Tibial artery (tissue), 4 donors: ENCODE measurements at places on chromosomes 2 and 18.
A peak's percentile ranks its signal among the peaks of the same experiment; 100 is the strongest.

DNA sequence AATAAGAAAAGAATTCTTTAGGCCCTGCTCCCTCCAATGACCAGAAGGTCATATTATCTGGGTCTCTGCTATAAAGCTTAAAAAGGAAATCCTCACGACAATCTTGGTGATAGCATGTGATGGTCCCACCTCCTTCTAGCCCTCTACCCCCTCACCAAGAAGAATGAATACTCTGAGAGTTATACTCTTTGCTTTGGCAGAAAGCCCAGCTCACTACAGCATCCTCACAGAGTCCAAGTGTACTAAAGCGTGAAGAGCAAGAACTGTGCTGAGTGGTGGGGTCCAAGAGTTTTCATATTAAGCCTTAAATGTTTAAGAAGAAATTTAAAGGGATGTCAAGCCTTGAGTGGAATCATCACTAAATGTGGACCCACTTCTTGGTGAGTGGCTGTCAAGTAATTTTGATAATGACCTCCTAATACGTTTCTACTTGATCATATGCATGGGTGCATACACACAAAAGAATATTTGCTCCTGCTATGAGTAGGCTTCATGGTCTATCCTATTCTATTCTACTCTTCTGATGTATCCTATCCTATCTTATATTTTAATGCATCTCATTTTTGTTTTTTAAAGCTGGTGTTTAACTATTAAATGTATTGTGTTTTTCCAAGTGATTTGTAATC, 16.5 kb upstream of the SERPINB7 start:
- H3K4me1 ChIP-seq: no peaks in the 10 kb centered on the region
- H3K27me3 ChIP-seq: no peaks in the 10 kb centered on the region
- DNase-seq: no peak
- no peak overlapping the region for H3K27ac ChIP-seq

GRCh38 chr18:70578480-70578879, 289.6 kb downstream of the SOCS6 start:
- DNase-seq: no peak
- H3K4me3 ChIP-seq: no peak overlapping the region
- H3K4me1 ChIP-seq: no peaks in the 10 kb centered on the region
- no peaks in the 10 kb centered on the region for H3K27me3 ChIP-seq

DNA sequence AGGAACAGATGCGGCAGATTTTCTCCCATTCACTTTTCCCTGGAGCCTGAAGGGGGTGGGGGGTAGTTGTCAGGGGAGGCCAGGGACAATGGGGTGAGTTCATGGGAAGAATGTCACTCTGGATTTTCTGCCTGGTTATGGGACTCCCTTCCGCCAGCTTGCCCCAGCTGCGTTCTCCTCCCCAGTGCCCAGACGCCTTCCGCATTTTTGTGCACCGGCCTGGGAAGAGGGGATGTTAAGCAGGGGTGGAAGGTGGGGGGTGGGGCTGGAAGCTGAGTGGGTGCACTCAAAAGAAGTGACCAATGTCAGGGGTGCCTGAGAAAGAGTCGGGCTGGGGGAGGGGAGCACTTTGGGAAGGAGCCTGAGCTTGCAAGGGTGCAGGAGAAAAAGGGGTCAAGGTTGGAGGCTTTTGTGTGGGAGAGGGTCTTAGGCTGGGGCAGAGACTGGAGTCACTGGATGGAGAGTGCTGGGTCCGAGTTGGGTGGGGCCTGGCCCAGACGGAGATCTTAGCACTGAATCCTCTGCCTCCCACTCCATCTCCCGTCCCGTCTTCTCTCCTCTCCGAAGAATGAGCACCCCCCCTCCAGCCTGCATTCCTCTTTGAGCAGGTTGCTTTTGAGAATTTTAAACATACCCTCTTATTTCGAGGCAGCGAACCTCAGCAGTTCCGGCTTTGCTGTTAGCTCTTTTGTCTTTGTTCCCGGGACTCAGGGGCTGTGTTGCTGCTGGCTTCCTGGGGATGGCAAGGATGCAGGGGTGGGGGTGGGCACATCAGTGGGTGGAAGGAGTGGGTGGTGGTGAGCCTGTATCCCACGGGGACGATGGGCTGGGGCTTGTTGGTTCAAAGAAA, 2.7 kb downstream of the IGFBP2 start:
- H3K27ac ChIP-seq: peak overlapping the region; percentile 73
- no peaks in the 10 kb centered on the region for H3K27me3 ChIP-seq
- DNase-seq: no peak
- H3K36me3 ChIP-seq: peaks cover 17% of the 10 kb centered on the region

GRCh38 chr18:59893971-59894370, 5.8 kb upstream of the PMAIP1 start:
- no peak overlapping the region for H3K4me3 ChIP-seq
- DNase-seq: no peak
- H3K27me3 ChIP-seq: no peaks in the 10 kb centered on the region
- no peaks in the 10 kb centered on the region for H3K4me1 ChIP-seq

DNA sequence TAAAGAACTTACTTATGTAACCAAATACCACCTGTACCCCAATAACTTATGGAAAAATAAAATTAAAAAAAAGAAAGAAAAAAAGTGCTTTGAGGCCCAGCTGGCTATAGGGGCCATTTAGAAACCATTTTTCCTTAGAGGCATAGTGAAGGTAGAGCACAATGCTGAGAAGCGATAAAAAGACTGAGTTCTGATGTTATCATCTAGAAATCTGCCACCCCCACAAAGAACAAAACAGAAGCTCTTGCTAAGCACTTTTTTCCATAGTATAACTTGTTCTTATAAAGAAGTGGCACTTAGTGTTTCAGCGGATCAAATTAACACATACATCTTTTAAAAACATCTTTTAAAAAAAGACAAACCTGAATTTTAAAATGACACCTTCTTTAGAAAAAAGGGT, 51.4 kb downstream of the ICOS start:
- no peak overlapping the region for H3K27ac ChIP-seq
- no peak overlapping the region for H3K4me3 ChIP-seq
- H3K4me1 ChIP-seq: no peaks in the 10 kb centered on the region

GRCh38 chr18:10130606-10131005, 216.8 kb downstream of the VAPA start:
- no peaks in the 10 kb centered on the region for H3K4me1 ChIP-seq
- peaks cover 9% of the 10 kb centered on the region for H3K27me3 ChIP-seq
- H3K4me3 ChIP-seq: no peak overlapping the region
- DNase-seq: no peak

DNA sequence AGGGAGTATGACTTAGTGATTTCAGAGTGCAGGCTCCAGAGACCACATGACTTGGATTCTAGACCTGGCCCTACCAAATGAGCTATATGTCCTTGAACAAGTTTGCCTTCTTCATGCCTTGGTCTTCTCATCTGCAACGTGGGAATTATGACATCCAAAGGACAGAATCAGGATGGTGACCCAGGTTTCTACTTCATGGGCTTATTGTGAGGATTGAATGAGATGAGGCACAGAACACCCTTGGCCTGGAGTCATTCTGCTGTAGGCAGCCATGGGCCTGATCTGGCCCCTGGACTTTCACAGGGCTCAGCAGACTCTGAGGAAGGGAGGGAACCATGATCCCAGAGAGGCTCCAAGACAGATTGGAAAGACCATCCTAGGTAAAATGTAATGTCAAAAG, 85.6 kb upstream of the HAAO start:
- no peaks in the 10 kb centered on the region for H3K36me3 ChIP-seq
- H3K4me1 ChIP-seq: peaks cover 24% of the 10 kb centered on the region
- no peak for DNase-seq
- no peak overlapping the region for H3K4me3 ChIP-seq

- no peaks in the 10 kb centered on the region for H3K4me1 ChIP-seq
- no peak for DNase-seq
- H3K4me3 ChIP-seq: no peak overlapping the region
- H3K27me3 ChIP-seq: no peaks in the 10 kb centered on the region
These were observed 229.9 kb upstream of the HDAC4 start for GRCh38 chr2:239630618-239631286.

DNA sequence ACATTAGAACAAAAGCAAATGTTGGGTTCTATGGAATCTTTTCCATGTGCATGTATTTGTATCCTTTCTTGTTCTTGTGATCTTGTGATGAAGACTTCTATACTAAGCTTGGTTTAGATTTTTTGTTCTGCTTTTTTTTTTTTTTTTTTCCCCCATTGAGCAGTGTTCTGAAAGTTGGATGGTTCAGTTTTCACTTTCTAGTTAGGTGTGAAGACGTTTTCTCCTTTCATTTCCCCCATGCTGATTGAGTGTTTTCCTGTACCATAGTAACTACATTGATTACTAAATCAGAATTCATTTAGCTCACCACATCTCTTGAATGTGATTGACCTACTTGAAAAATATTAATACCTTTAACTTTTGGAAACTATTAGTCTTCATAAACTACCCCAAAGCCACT, 34.1 kb downstream of the NOP58 start:
- DNase-seq: no peak
- no peak overlapping the region for H3K27ac ChIP-seq
- no peak overlapping the region for H3K4me3 ChIP-seq
- H3K27me3 ChIP-seq: no peaks in the 10 kb centered on the region
- H3K4me1 ChIP-seq: no peaks in the 10 kb centered on the region

- no peaks in the 10 kb centered on the region for H3K27me3 ChIP-seq
- no peak overlapping the region for H3K4me3 ChIP-seq
- DNase-seq: no peak
- H3K36me3 ChIP-seq: no peaks in the 10 kb centered on the region
These were observed 265.7 kb downstream of the NEDD4L start for GRCh38 chr18:58309610-58310239.

DNA sequence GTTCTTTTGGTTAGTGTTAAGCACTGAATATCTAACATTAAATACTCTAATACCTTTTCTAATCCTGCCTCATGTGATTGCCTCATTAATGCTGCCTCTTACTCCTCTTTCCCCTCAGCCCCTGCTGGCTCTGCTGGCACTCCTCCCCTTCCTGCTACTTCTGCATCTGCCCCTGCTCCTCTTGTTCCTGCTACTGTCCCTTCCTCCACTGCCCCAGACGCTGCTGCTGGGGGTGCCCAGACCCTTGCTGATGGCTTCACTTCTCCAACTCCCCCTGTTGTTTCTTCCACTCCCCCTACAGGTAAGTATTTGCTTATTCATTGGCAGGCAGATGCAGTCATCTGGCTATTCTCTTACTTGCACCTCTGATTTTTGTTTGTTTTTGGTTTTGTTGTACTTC, 68.5 kb downstream of the ABI2 start:
- DNase-seq: no peak
- H3K36me3 ChIP-seq: no peaks in the 10 kb centered on the region
- no peaks in the 10 kb centered on the region for H3K4me1 ChIP-seq
- H3K27ac ChIP-seq: no peak overlapping the region

- H3K4me3 ChIP-seq: no peak overlapping the region
- H3K4me1 ChIP-seq: no peaks in the 10 kb centered on the region
- peaks cover 24% of the 10 kb centered on the region for H3K36me3 ChIP-seq
- no peaks in the 10 kb centered on the region for H3K27me3 ChIP-seq
These were observed 60.4 kb downstream of the TRIP12 start for GRCh38 chr2:229861431-229861830.

DNA sequence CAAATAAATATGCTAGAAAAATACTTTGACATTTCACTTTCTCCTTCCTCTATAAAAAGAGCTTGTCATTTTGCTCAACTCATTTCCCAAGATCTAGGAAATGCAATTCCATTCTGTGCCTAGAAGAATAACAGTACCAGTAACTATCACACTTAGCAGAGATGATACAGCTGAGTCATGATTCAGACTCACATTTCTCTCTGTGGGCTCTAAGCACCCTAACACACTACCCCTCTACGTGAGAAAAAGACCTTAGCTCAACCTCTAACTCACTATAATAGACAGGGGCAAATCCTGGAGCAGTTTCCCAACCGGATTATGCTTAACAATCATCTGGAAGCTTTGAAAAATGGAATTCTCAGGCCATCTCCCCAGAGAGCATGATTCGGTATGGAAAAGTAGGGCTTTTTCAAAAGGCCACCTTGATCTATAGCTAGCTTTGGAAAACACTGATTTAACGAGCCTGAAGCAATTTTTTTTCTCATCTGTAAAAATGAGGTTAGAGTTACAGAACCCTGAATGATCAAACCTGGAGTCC, 1312.3 kb upstream of the PIK3C3 start:
- no peaks in the 10 kb centered on the region for H3K36me3 ChIP-seq
- no peak overlapping the region for H3K27ac ChIP-seq
- no peak overlapping the region for H3K4me3 ChIP-seq
- no peaks in the 10 kb centered on the region for H3K4me1 ChIP-seq
- no peaks in the 10 kb centered on the region for H3K27me3 ChIP-seq
- no peak for DNase-seq

DNA sequence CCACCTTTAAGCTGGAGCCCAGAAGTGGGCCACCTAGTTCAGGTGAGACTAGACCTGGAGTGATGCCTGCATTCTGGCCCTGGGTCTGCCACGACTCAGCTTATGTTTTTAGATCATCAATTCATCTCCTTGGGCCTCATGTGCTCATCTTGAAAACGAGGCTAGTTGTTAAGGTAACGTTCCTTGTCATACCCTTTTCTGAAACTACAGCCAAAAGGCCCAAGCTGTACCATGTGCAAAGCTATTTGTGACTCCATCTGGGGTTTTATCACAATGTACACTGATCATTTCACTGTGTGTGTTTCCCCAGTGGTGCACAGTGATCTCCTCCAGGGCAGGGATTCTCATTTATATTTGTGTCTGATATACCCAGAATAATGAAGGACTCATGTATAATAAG, 138.4 kb upstream of the COPS8 start:
- no peaks in the 10 kb centered on the region for H3K36me3 ChIP-seq
- no peaks in the 10 kb centered on the region for H3K4me1 ChIP-seq
- H3K27ac ChIP-seq: no peak overlapping the region
- H3K27me3 ChIP-seq: no peaks in the 10 kb centered on the region
- H3K4me3 ChIP-seq: no peak overlapping the region

- no peak overlapping the region for H3K27ac ChIP-seq
- H3K36me3 ChIP-seq: no peaks in the 10 kb centered on the region
- no peaks in the 10 kb centered on the region for H3K27me3 ChIP-seq
- no peaks in the 10 kb centered on the region for H3K4me1 ChIP-seq
- no peak overlapping the region for H3K4me3 ChIP-seq
- no peak for DNase-seq
These were observed 1269.9 kb upstream of the GYPC start for GRCh38 chr2:125386074-125386473.

GRCh38 chr2:177289824-177290628, 25.5 kb upstream of the NFE2L2 start:
- H3K27ac ChIP-seq: no peak overlapping the region
- DNase-seq: no peak
- H3K4me3 ChIP-seq: no peak overlapping the region
- H3K4me1 ChIP-seq: no peaks in the 10 kb centered on the region
- H3K27me3 ChIP-seq: no peaks in the 10 kb centered on the region

DNA sequence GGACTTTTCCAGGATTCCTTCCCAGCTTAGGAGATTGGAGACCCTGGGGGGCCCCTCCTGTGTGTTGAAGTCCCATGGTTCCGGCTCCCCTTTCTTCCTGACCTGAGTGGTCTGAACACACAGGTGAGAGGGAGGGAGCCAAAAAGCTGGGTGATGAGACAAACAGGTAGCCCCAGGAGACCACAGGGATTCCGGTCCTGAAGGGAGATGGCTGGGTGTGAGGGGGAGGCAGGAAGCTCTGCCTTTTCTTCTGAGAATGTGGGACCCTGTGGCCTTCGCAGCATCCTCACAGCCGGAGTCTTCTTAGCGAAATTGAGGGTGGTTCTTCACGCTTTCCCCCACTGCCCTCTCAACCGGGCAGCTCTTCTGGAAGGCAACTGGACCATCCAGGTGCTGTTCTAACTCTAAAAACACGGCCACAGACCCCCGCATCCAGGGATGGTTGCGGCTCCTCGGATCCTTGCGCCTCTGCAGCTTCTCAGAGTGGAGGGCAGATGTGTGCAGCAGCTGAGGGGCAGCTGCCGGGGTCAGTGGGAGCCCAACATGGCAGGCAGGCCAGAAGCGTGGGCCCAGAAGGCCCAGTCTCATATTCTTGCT, 4.4 kb downstream of the SLC66A3 start:
- no peak overlapping the region for H3K4me3 ChIP-seq
- no peak overlapping the region for H3K27ac ChIP-seq
- H3K4me1 ChIP-seq: no peaks in the 10 kb centered on the region

- H3K27me3 ChIP-seq: no peaks in the 10 kb centered on the region
- no peak overlapping the region for H3K4me3 ChIP-seq
- H3K36me3 ChIP-seq: no peaks in the 10 kb centered on the region
These were observed 161.1 kb downstream of the ARL4C start for GRCh38 chr2:234335661-234336228.
